ENCODE measurements at places on chromosomes 1 and 21. TPM values are rescaled to one million over a fixed set of nuclear protein-coding genes. Genes with fewer than 3 reads are reported as not detected.

SELENON gene
- 15.0 TPM for total RNA-seq

CD164L2 gene
- not detected for total RNA-seq

LCE3D gene
- total RNA-seq = not detected

FAM131C gene
- total RNA-seq = 0.34 TPM

TFF2 gene
- not detected for total RNA-seq

TMEM82 gene
- not detected for total RNA-seq

GRCh38 chr1:158534496-158534895 lies 19.7 kb downstream of the OR6Y1 start:
- DNase-seq = no peak

DNA sequence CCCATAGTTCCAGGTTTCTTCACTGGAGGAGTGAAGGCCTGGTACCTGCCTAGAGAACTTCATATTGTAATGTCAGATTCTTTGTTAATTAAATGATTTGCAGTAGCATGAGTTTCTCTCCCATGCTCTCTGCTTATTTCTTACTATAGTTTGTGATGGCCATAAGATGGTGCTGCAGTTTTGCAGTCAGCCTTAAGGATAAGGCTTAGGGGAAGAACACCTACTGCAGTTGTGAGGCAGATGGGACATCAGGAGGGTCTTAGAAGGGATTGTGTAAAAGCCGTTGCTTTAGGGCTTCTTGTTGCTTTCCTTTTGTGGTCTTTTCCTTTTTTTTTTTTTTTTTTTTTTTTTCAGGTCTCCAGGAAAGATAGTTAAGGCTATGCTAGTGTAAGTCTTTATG lies 61.8 kb downstream of the MACF1 start:
- no peak for DNase-seq

DNA sequence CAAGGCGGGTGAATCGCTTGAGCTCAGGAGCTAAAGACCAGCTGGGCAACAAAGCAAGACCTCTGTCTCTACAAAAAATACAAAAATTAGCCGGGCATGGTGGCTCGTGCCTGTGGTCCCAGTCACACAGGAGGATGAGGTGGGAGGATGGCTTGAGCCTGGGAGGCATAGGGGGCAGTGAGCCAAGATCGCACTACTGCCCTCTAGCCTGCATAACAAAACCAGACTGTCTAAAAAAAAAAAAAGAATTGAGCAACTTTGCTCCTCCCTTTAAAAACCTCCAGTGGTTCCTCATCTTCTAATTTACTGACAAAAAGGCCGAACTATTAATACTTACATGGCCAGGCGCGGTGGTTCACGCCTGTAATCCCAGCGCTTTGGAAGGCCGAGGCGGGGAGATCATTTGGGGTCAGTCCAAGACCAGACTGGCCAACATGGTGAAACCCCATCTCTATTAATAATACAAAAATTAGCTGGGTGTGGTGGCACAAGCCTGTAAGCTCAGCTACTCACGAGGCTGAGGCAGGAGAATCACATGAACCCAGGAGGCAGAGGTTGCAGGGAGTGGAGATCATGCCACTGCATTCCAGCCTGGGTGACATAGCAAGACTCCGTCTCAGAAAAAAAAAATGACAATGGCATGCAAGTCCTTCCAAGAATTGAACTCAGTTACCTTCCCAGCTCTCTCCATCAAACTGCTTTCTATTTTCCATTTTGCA lies 4.4 kb downstream of the ACBD3 start:
- DNase-seq = no peak

- no peak for DNase-seq
Measured at GRCh38 chr1:54794451-54795355, 6.4 kb downstream of the TTC22 start.

DNA sequence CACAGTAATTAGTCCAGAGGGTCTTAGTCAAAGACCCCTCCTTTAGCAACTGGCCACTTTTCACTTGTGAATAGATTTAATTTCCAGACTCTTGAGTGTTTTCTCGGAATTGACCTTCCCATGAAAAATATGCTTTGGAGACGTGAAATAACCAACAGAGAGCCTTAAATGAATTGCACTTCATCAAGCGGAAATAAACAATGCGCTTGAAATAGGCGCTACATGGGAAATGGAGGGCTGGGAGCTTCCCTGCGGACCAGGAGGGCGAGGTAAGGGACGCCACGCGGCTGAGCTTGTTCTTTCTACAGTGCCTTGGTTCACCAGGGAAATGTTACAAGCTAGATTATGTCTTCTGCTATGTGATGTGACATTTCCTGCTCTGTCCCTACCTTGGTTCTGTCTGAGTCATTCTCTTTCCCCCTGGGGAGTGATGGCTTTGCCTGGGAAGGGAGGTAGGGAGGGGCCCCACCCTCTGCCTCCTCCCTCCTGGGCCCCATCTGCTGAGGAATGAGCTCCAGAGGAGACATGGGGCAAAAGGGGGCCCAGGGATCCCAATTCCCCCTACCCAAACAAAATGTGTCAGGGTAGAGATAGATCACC lies 619.3 kb downstream of the PTPRU start:
- no peak for DNase-seq

Data from activated naive CD8-positive, alpha-beta T cell treated with anti-CD3 and anti-CD28 coated beads for 36 hours (primary cell).